ENCODE measurements at places on chromosomes 5 and 9.
A peak's percentile ranks its signal among the peaks of the same experiment; 100 is the strongest.

- no peak for DNase-seq
Observed at GRCh38 chr9:98158071-98158831, 34.2 kb downstream of the CORO2A start.

GRCh38 chr5:1368236-1368635 lies 23.3 kb upstream of the CLPTM1L start:
- no peak for DNase-seq

GRCh38 chr5:149671544-149671943 lies 58.6 kb upstream of the PPARGC1B start:
- DNase-seq, result no peak

- DNase-seq, result no peak
Observed at GRCh38 chr5:88870285-88870684, 12.7 kb downstream of the MEF2C start.

- no peak for DNase-seq
Observed at GRCh38 chr9:75140261-75140660, 51.9 kb downstream of the OSTF1 start.

- no peak for DNase-seq
Observed at GRCh38 chr9:74975538-74975937, 22.8 kb upstream of the C9orf40 start.

DNA sequence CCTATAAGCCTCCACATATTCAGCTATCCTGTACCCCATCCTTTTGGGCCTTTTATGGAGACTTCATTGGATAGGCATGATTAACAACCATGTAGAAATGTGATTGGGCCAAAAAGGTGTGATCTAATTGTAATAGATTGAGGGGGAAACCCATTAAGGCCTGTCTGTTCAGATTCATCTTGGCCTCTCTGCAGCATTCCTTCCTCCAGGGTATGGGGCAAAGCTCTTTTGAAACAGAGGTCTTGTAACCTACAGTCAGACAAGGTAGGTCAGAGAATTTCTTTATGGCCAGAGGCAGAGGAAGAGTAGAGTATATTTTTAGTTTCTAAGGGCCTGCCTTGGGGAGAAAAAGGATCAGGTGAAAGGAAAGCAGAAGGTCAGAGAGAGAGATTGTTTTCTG lies 98.5 kb downstream of the INVS start:
- no peak for DNase-seq

- no peak for DNase-seq
Observed at GRCh38 chr5:79962575-79963222, 28.4 kb downstream of the MTX3 start.

- DNase-seq, result no peak
Observed at GRCh38 chr9:96031366-96031824, 155.9 kb downstream of the ERCC6L2 start.

- DNase-seq, result no peak
Observed at GRCh38 chr5:6856653-6857052, 143.4 kb downstream of the TENT4A start.

DNA sequence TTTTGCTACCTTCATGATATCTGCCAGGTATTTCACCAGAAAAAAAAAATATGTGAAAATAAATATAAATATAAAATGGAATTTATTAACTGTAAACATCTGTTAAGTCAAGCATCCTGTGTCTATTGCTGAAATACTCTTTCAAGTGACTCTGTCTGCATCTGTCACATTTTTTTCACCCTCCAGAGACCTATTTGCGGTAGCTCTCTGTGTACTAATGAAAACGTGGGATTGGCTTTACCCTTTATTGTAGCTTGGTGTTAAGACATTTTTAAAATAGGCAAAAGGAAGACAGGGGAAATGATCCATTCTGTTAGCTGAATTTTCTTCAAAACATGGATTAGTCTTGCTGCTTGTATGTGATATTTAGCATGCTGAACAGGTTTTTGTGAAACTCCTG lies 536.0 kb upstream of the WWC1 start:
- DNase-seq, result no peak

GRCh38 chr5:78287833-78288232 lies 6.7 kb downstream of the AP3B1 start:
- DNase-seq, result no peak

DNA sequence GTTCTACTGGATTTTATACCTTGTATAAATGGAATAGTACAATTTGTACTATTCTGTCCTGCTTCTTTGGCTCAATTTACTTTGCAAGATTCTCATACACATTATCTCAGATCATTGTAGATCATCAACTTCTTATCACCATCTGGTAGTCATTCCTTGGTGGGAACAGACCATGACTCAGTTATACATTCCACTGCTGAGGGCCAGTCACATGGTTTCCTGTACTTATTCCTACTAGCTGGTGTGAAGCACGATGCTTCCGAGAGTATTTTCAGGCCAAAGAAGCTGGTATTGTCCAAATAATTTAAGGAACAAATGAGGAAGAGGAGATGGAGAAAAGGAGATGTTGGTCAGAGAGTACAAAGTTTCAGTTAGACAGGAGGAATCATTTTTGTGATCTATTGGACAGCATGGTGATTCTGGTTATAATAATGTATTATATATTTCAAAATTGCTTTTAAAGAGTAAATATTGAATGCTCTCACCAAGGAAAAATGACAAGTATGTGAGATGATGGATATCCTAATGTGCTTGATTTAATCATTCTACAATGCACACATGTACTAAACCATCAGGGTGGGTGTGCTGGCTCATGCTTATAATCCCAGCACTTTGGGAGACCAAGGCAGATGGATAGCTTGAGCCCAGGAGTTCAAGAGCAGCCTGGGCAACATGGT lies 124.1 kb downstream of the SYK start:
- no peak for DNase-seq

GRCh38 chr5:131795879-131796792 lies 681 bp downstream of the FNIP1 start:
- peak; percentile 18 for DNase-seq

GRCh38 chr9:126490871-126491567 lies 122.7 kb upstream of the LMX1B start:
- DNase-seq, result no peak

DNA sequence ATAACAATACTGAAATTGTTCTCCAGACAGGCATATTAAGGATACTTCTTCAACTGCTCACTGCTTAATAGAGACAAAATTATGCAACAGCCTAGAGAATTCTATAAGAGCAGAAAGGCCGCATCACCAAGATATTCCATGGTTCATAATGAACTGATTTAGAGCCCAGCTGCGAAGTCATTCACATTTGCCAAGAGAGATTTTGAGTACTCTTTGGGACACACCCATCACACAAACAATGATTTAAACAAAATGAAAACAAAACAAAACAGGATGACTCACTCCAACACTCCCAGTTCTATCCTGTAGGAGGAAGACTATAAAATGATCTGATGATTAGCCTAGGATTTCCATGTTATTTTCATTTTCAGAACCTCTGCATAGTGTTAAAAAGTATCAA lies 145.7 kb upstream of the GNA14 start:
- no peak for DNase-seq

DNA sequence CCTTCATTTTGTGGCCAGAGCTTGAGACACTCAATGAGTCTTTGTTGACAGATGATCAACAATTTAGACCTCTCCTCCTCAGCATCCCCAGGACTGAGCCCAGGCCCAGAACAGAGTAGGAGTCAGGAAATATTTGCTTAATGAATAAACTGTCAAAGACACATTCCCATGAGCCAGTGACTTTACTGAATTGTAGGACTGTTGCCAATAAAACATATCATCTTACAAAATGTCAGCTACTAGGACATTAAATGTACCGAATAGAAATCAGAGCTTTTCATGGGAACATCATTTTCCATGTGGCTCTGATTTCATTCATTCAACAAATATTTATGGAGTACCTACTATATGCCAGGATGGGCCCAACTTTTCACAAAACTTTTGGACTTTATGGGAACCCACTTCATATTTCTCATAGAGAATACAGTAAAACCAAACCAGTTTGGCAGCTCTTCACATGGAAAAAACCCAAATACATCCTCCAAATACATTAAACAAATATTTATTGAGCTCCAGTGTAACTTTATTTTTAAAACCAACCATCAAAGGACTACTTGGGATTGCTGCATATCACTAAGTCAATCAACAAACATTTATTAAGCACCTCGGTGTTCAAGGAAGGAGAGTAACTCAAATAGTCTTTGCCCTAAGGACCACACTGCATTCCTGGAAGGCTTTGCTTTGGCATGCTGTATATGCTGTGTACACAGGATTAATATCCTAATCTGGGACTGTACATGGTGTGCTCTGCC lies 11.4 kb downstream of the VDAC1 start:
- DNase-seq, result no peak

DNA sequence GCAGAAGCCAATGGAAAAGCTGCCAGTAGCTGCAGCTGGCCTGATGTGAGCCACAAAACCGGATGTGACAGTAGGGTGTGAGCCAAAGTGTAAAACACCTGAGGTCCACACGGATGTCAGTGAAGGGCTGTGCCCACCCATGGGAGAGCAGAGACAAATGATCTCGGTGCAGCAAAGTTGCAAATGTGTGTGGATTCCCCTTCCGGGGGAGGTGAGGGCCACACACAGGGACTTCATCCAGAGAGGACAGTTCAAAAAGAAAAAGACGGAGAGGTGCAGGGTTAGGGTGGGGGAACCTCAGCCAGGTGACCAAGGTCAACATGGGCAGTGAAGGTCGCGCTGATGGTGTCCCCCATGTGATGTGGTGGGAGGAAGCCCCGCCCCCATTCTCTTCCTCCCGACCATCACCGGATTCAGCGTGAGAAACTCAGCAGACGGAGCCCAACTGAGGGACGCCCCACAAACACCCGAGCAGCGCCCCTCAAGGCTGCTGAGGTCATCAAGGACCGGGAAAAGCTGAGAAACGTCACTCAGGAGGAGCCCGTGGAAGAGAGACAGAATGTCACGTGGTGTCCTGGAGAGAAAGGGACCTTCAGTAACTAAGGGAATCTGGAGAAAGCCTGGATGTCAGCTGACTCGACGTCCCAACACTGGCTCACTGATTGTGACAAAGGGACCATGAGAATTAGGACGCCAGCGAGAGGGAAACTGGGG lies 11.4 kb upstream of the PTGDS start:
- no peak for DNase-seq

DNA sequence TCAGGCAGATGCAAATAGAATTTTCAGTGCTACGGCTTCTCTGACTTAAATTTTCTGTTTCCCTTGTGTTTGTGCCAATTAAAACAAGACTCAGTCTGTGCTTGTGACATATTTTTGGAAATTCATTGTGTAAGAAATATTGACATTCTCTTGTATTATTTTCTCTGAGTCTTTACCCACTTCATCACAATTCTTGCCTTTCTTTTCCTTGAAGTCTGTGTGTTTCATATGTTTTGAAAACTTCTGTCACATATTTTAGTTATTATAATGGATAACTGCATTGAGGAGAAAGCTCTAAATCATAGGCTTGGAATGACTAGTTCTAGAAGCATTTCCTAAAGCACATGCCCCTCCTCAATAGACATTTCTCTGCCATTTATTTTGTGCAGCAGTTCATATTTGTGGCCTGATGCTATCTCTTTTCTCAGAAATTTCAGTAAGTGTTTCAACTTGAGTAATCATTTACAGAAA lies 206.6 kb downstream of the PALM2AKAP2 start:
- no peak for DNase-seq

DNA sequence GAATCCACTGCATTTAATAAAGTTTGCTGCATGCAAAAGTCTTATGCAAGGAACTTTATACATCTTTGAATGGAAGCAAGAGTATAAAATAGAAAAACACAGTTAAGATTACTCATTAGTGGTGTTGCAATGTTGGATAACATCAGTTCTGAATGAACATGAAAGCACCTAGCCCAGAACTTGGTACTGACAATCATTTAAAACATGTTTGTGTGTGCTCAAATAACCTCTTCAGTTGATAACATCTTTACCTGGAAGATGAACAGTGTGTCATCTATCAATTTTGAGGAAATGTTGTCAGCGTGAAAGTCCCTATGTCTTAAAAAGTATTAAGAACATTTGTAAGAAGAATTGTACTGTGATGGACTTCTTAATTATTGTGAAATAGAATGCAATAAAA lies 370.4 kb upstream of the GRAMD2B start:
- no peak for DNase-seq

Data from naive thymus-derived CD8-positive, alpha-beta T cell (primary cell).